ENCODE measurements at places on chromosomes 5 and 9. TPM values are rescaled to one million over a fixed set of nuclear protein-coding genes. Genes with fewer than 3 reads are reported as not detected.

DNA sequence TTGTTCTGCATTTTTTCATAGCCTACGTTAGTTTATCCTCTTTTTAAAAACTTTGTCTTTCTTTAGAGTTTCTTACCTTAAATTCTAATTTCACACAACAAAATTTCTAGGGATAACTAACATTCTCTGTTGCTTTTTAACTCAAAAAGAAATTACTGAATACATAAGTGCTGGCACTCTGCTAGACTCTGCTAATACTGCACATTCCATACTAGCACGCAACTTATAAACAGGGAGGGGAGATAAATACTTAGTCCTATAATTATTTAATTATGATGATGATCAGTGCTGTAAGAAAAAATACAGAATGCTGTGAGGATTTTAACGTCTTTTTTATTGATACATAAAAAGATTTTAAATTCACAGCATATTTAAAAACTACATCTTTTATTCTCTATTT lies 25.1 kb downstream of the RNF145 start:
- DNase-seq: no peak

DNA sequence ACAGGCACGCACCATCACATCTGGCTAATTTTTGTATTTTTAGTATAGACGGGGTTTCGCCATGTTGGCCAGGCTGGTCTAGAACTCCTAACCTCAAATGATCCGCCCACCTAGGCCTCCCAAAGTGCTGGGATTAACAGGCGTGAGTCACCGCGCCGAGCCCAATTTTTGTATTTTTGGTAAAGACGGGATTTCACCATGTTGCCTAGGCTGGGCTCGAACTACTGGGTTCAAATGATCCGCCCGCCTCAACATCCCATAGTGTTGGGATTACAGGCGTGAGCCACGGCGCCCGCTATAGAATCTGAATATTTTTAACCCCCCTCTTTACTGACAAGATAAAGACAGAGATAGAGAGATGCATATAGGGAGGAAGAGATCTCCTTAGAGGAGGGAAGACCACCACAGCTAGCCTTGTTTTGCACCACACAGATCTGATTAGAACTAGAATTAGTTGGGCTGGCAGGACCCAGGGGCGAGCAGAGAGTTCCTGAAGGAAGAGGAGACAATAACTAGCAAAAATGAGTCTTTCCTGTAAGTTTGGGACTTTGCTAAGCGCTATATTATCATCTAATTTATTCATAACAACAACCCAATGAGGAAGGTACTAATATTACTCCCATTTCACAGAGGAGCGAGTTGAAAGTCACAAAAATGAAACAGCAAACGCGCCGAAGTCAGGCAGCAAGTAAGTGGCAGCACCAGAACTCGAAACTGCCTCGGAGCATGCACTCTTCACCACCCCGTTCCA lies 1.5 kb upstream of the ANKHD1 start:
- DNase-seq: no peak

DNA sequence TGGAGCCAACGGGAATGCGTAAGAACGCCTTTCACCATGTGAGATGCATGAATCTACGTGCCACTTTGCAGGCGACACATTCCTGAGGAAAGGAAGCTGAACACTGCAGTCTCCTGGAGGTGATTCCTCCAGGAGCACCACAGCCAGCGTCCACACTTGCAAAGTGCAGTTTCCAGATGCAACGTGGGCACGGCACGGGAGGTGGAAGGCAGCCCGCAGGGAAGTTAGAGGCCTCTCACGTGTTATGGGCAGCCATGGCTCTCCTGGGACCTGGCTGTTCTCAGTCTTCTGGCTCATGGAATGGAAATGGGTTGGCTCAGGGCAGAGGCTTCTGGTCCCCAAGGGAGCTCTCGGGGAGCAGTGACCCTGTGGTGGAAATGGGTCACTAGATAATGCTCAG lies 381.0 kb upstream of the IRX4 start:
- no peak for DNase-seq

DNA sequence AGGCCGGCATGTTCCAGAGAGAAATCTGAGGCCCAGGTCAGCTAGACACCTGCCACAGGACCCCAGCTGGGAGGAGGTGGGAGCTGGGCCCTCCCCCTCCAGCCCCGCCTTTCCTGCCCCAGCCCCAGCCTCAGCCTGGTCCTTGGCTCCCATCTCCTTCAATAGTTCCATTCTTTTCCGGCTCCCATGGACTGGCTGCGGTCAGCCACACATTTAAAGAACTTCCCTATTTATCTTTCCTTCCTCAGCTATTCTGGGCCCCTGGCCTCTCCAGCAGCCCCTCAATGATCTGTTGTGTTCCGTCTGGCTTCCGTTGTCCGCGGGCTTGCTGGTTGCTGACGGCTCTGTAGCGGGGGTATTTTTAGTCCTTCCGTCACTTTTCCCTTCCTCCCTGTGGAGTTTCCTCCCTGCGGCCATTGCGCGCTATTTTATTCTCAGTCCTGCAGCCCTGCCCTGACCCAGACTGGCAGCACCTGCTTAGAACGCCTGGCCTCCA lies 73.8 kb downstream of the AMBP start:
- DNase-seq: peak; percentile 18

GRCh38 chr9:120718316-120718715 lies 4.0 kb upstream of the MEGF9 start:
- DNase-seq: no peak

ADCY2 gene
- not detected for total RNA-seq

STX17 gene
- total RNA-seq: 14.0 TPM

DNA sequence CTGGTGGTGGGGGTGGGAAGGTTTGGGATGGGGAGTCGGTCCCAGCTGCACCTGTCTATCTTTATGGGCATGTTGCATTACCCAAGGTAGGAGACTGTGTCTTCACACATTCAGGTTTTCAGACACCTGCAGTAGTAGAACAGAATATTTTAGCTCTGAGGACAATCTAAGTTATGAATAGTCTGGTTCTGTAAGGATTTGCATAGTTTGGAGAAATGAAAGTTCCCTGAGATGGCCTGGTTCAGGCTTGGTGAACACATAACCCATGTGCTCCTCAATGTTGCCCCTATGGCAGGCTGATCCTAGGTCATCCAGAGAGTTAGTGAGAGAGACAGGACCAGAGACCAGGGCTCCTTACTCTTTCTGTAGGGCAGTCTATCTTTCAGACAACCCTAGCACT lies 20.7 kb downstream of the TNFSF8 start:
- no peak for DNase-seq

GRCh38 chr5:61409568-61409967 lies 77.5 kb downstream of the ZSWIM6 start:
- peak; percentile 67 for DNase-seq

GRCh38 chr5:79846198-79846521 lies 144.9 kb downstream of the MTX3 start:
- DNase-seq: no peak

GRCh38 chr9:113962396-113962795 lies 86.3 kb downstream of the ZNF618 start:
- no peak for DNase-seq

COL5A1 gene
- total RNA-seq: 185 TPM

FAM221B gene
- total RNA-seq: not detected

LMAN2 gene
- total RNA-seq: 295 TPM

- no peak for DNase-seq
Observed at GRCh38 chr9:121240472-121241135, 27.4 kb upstream of the GSN start.

NDUFS4 gene
- 114 TPM for total RNA-seq

- DNase-seq: no peak
Observed at GRCh38 chr5:179486596-179487051, 63.7 kb upstream of the RUFY1 start.

DNA sequence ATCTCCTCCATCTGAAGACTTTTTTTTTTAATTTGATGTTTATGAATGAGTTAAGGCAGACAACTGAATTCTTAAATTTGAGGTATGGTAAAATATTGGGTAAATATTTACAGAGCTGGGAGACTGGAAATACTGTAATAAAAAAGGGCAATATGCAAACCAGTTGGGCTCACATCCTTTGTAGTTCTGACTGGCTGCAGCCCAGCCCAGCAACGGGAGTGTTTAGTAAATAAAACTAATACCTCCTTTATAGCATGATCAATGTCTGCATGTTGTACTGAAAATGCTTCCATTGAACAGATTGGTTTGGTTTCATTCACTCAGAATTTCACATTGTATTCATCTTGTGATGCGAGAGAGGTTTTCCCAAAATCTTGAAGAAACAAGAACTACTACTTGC lies 365.0 kb downstream of the DMRT2 start:
- DNase-seq: no peak

GRCh38 chr9:4666042-4666699 lies at the start of gene SPATA6L:
SPATA6L (minus strand) TSS chr9:4666480; CDS start chr9:4666250, 230 bp downstream.
- DNase-seq: no peak

- DNase-seq: peak; percentile 33
Observed at GRCh38 chr9:114911167-114911821, 19.1 kb downstream of the TNFSF8 start.

GRCh38 chr5:146717951-146718350 lies 160.6 kb downstream of the PPP2R2B start:
- DNase-seq: no peak

- no peak for DNase-seq
Observed at GRCh38 chr9:129338724-129339430, 160.8 kb upstream of the IER5L start.

GRCh38 chr5:156446526-156446925 lies 119.6 kb downstream of the SGCD start:
- no peak for DNase-seq

KCNIP1 gene
- total RNA-seq: 0.76 TPM

- DNase-seq: no peak
Observed at GRCh38 chr9:1637401-1637800, 377.7 kb upstream of the SMARCA2 start.

IFNA21 gene
- total RNA-seq: not detected

ESM1 gene
- 188 TPM for total RNA-seq

DNA sequence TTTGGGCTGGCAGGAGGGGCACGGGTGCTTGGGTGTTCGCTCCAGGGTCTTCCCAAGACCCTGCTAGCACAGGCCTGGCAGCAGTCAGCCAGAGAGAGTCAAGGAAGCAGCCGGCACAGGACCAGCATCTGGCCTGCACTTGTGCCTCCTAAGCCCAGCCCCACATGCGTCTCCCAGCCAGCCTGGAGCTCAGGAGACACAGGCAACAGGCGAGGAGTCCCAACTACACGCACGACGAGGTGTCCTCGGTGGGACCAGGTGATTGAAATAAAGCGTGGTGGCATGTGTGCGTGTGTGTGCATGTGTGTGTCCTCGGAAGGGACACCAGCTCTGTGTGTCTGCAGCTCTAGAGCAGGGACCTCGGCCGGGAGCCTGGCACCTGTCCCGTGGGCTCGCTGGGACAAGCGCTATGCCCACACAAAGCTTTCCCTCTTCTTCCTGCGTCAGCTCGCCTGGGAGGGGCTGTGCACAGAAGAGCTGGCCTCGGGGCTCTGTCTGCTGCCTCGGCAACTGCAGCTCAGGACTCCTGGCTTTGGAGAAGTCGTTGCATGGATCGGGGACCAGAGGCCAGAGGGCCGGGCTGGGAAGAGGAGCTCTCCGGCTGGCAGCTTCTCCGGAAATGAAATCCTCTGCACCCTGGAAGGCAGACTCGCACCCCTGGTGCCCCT lies 14.7 kb upstream of the SLC9A3 start:
- DNase-seq: no peak

DNA sequence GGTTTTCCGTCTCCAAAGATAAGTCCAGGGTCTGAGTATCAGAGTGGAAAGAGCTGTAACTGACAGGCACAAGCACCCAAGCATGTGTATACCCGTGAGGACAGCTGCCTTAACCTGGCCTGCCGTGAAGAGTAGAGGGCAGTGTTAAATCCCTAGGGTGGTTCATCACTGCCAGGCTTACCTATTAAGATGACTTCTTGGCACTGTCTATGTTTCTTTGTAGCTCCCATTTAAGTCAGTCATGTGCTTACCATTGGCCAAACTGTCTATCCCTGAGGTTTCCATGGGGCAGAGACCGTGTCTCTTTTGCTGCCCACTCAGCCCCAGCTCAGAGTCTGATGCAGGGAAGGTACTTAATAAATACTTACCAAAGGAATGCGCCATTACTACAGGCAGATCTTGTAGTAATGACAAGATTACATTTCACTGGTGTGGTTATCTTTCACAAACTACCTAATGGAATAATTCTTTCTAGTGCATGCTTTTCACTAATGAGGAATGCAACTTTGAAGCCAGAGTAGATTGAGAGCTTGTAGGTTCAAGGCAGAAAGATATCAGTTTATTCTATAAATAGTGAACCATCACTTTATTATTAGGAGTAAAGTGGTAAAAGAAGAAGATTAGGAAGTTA lies 64.2 kb downstream of the SNX24 start:
- DNase-seq: no peak

CCT5 gene
- total RNA-seq: 359 TPM

TMC1 gene
- total RNA-seq: 0.82 TPM

C9orf50 gene
- not detected for total RNA-seq
